Keratinocyte (primary cell): ENCODE measurements at places on chromosomes 2 and 18.

DNA sequence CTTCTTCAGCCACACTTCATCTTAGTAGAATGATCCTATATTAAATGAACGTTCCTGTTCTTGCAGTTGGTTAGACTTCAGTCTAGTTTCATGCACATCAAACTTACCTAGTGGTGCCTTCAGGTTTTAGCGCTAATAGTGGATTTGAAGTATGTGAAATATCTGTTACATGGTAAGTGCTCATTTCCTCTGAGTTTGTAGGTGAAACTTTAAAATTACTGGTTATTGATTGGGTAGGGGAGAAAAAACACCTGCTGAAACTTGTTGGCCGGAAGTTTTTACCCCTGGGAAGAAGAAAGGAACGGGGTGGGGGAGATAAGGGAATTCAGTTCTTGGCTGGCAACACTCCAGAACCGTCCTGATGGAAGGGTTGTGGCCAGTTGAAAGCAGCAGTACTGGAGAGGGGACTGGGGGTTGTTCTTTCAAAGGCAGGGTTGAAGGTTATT lies 112.8 kb downstream of the SPTBN1 start:
- H3K27ac ChIP-seq, result peak overlapping the region; percentile 38
- no peak overlapping the region for H3K4me3 ChIP-seq

- no peak overlapping the region for H3K4me3 ChIP-seq
- no peaks in the 10 kb centered on the region for H3K4me1 ChIP-seq
- no peaks in the 10 kb centered on the region for H3K36me3 ChIP-seq
- H3K27ac ChIP-seq, result no peak overlapping the region
- no peaks in the 10 kb centered on the region for H3K27me3 ChIP-seq
- DNase-seq, result no peak
Observed at GRCh38 chr2:150695451-150696135, 208.1 kb upstream of the RND3 start.

DNA sequence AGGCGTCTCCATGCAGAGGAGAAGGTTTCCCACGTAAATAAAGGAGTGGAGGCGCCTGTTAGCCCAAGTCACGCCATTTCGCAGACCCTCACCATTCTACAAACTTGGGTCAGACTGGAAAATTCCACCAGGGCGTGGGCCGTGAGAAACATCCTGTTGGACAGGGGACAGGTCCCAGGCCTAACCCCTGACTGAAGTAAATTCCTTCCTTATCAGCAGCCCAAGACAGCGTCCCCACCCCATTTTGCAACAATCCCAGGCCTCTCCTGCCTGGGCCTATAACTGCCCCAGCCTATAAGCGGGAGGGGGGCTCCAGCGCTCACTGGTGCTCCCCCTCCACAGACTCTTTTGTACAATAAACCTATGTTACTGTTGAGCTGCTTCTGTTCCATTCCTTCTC lies 57.3 kb upstream of the CBLN2 start:
- H3K4me3 ChIP-seq, result no peak overlapping the region
- no peak overlapping the region for H3K27ac ChIP-seq
- DNase-seq, result no peak
- H3K27me3 ChIP-seq, result no peaks in the 10 kb centered on the region
- H3K36me3 ChIP-seq, result no peaks in the 10 kb centered on the region
- H3K4me1 ChIP-seq, result no peaks in the 10 kb centered on the region

- H3K4me3 ChIP-seq, result no peak overlapping the region
- H3K36me3 ChIP-seq, result no peaks in the 10 kb centered on the region
- peaks cover 51% of the 10 kb centered on the region for H3K27me3 ChIP-seq
Observed at GRCh38 chr2:109285244-109285651, 156.2 kb downstream of the SH3RF3 start.

DNA sequence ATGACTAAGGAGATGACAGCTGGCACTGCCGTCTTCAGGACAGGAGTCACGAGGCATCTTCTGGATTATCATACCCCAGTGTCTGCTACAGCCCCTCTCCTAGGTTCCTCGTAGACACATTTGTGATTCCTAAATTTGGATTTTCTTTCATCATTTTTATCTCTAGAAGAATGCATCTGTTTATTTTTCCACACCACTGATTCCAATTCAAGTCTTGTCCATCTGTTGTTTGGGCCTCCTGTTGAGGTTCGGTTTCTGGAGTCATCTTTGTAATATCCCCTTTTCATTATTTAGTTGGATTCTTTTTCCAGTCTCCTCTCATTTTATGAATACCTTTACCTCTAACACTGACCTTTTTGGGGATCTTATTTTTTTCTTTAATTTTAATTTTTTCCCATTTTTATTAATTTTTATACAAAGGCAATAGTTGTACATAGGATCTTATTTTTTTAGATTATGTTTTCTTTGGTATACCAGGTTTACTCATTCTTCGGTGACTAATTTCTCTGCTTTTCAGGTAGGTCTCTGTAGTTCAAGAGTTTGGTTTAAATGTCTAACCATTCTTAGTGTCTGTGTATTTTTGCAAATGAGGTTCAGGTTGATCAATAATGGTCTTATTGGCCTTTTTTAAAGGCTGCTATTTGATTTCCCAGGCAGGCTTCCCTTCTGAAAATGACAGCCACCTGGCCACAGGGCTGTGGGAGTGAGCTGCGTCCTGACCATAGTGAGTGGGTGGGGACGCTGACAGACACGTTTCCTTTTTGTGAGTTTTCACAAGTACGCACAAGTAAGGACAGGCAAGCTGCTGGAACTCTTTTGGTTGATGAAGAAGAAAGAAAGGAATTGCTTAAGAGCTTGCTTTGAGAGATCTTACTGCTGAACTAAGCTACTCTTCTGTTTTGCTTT lies 34.5 kb downstream of the FARP2 start:
- no peaks in the 10 kb centered on the region for H3K27me3 ChIP-seq
- peak overlapping the region; percentile 48 for H3K27ac ChIP-seq
- H3K4me3 ChIP-seq, result no peak overlapping the region
- DNase-seq, result peak; percentile 38
- H3K36me3 ChIP-seq, result peaks cover 5% of the 10 kb centered on the region

GRCh38 chr2:24830786-24831185 lies 37.6 kb downstream of the CENPO start:
- no peak overlapping the region for H3K4me3 ChIP-seq
- H3K27ac ChIP-seq, result no peak overlapping the region

DNA sequence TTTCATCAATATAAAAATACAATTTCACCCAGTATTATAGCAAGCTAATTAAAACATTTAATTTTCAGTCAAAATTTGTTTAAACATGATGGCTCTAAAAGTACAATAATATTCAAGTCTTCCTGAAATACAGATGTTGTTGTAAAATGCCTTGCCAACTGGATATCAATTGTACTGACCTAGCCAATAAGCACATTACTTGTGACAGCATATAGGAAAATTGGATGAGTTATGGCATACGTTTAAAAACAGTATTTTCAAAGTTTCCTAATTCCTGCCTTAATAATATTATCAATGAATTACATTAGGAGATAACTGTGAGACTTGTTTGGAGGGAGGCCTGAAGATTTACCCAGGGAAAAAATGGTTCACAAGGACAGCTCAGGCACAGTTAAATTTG lies 336.9 kb upstream of the CDH20 start:
- no peaks in the 10 kb centered on the region for H3K27me3 ChIP-seq
- H3K27ac ChIP-seq, result no peak overlapping the region
- no peak overlapping the region for H3K4me3 ChIP-seq
- DNase-seq, result no peak
